ENCODE measurements at places on chromosomes 1 and 21.
A peak's percentile ranks its signal among the peaks of the same experiment; 100 is the strongest.

DNA sequence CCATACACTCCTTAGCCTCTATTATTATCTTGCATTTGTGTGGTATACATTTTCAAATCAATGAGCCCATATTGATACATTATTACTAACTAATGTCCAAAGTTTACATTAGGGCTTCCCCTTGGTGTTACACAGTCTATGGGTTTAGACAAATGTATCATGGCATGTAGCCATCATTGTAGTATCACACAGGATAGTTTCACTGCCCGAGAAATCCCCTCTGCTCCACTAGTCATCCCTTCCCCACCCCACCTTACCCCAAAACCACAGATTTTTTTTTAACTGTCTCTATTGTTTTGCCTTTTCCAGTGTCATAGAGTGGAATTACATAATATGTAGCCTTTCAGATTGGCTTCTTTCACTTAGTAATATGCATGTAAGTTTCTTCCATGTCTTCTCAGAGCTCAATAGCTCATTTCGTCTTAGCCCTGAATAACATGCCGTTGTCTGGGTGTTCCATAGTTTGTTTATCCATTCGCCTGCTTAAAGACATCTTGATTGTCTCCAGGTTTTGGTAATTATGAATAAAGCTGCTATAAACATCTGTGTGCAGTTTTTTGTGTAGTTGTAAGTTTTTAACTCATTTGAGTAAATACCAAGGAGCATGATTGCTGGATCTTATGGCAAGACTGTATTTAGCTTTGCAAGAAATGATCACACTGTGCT lies 86.4 kb upstream of the LYST start:
- DNase-seq: no peak

GRCh38 chr1:47924270-47925048 lies 72.7 kb downstream of the TRABD2B start:
- DNase-seq: no peak

- no peak for DNase-seq
These were observed 24.2 kb downstream of the MAPKAPK2 start for GRCh38 chr1:206708882-206709281.

GRCh38 chr1:61220536-61220935 lies 138.2 kb downstream of the NFIA start:
- no peak for DNase-seq

DNA sequence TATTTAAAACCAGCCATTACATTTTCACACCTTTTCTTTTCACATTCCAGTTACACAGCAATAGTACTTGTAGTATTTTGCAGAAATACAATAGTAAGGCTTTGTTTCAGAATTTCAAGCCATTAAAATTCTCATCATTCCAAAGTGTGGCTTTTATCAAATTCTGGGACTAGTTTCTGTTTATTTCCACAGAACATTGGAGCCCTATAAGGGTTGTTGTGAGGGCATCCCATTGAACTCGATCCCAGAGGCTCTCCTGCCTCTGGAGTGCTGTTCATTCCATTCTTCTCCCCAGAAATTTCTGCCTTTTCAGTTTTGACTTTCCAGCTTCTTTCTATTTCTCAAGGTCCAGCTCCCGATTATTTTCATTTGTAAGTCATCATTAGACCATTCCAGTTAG lies 645.5 kb downstream of the ADGRL2 start:
- DNase-seq: no peak

DNA sequence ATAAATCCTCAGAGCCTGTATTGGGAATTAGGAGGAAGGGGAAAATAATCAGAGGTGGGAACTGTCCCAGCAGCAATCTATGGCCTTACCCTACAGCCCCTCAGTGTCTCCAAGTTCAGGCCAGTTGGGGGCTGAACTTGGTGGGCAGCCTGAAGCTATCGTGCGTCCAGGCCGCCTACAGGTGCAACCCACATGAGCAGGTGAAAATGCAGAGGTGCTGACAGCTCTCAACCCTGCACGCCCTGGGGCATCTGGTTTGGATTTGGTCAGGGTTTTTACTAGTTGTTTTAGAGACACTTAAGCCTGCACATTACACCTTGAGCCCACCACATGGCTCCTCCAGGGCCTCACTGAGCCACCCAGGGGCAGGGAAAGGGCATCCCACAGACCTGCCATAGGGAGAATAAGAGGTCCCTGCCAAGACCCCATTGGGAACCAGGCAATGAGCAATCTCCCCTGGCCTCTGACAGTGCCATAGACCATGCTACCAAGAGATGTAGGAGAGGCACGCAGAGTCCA lies 209.5 kb downstream of the FOXD2 start:
- DNase-seq: no peak

DNA sequence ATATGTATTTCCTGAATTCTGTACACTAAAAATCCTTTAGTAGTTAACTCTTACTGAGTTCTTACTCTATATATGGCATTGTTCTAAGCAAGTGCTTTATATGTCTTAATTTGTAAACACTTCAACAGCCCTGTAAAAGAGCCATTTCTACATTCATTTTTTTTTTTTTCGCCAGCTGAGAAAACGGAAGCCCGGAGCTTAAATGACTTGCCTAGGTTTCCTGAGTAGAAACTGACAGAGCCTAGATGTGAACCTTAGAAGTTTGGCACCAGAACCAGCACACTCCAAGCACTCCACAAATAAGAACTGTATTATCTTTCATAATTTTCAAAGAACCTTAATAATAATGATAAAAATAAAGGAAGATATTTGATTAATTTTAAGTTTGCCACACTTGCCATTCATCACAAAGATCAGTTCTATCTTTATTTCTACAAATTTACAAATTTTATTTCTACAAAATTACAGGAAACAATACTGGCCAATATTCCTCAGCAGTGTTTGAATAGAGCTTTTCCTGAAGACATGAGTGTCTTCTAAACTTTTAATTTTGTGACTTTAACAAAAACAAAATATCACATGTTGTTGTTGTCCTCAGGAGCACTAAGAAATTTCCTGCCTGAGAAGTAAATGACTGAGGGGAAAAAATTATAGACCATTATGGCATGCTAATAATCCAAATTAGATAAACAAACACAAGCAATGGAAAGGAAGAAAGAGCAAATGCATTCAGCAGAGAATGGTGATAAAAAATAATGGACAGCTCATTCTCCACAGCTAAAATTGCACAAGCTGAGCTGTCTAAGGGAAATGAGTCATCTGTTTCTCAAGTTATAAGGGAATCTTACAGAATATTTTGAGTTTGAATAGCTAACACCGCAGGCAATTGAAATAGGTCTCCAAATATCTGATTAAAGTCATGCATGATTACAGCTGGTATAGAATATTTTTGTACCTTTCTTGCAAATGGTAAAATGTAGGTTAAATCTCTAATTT lies 71.2 kb downstream of the DPYD start:
- DNase-seq: peak; percentile 39

- peak; percentile 79 for DNase-seq
These were observed 1.1 kb downstream of the HUNK start for GRCh38 chr21:31873696-31874599.

GRCh38 chr21:15986277-15986676 lies 256.5 kb downstream of the USP25 start:
- no peak for DNase-seq

DNA sequence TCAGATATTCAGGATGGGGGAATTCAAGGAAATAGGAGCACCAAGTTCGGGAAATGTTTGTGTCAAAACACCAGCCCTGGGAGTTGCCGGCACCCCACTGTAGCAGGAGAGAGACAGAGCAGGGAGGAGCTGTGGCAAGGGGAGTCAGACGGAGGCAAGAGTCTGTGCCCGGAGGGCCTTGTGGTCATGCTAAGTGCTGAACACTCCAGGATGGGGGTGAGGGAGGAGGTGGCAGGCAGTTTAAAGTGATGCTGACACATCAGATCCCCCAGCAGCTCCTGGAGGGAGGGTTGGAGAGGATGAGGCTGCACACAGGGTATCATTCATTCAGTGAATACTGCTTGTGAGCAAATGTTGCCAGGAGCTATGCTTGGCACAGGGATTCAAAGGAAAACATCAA lies 150.3 kb upstream of the ETV3 start:
- no peak for DNase-seq

DNA sequence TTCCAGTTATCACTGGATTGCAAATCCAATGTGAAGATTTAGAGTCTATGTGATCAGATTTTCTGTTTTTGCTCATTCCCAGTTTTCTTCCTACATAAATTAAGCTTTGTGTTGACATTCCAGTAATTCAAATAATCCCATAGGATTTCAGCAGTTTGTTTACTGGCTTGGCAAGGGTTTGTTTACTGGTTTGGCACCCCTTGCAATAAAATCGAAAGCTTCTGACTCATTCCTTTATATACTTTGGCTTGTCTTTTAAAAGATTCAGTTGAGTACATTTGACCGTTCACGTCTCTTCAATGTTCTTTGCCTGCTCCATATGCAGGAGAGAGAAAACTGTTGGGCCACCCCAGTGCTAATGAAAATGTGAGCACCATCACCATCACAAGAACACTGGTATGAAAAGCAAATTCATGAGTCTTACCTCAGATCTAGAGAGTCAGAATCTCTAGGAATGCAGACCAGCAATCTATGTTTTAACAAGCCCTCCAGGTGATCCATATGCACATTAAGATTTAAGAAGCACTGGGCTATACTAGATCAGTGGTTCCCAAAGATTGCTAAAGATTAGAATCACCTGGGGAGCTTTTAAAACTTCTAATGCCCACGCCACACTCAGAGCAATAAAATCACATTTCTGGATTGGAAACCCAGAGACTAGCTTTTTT lies 32.8 kb downstream of the ZC3H11B start:
- no peak for DNase-seq

GRCh38 chr1:12636098-12636950 lies 7.6 kb upstream of the AADACL4 start:
- no peak for DNase-seq

DNA sequence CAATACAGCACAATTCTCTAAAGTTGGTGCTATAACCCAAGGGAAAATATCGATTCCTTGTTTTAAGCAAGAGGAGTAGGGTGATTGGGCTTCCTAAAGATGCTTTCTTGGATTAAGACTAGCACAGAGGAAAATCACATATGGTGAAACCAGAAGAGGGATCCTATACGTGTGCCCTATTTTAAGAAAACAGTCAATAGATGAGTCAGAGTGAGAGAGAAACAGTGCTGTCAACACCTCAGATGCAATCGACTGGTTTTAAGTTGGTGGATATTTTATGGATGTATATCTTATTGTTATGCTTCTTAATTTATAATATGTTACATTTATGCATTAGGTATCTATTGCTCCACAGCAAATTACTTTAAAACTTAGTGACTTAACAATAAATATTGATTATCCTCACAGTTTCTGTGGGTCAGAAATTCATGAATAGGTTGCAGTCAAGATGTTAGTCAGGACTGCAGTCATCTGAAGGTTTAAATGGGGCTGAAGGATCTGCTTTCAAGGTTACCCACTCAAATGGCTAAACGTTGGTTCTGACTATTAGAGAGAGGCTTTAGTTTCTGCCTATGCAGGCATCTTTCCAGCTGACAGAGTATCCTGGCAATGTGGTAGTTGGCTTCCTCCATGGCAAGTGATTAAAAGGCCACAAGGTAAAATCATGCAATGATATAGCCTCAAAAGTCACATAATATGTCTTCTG lies 61.6 kb upstream of the DEPDC1 start:
- peak; percentile 77 for DNase-seq

- DNase-seq: peak; percentile 73
These were observed 1.5 kb downstream of the CACHD1 start for GRCh38 chr1:64471218-64472039.
